ENCODE measurements at places on chromosomes 1 and 21. TPM values are rescaled to one million over a fixed set of nuclear protein-coding genes. Genes with fewer than 3 reads are reported as not detected.

FCRLB gene
- 2.4 TPM for total RNA-seq

SELL gene
- 2.1 TPM for total RNA-seq

DNA sequence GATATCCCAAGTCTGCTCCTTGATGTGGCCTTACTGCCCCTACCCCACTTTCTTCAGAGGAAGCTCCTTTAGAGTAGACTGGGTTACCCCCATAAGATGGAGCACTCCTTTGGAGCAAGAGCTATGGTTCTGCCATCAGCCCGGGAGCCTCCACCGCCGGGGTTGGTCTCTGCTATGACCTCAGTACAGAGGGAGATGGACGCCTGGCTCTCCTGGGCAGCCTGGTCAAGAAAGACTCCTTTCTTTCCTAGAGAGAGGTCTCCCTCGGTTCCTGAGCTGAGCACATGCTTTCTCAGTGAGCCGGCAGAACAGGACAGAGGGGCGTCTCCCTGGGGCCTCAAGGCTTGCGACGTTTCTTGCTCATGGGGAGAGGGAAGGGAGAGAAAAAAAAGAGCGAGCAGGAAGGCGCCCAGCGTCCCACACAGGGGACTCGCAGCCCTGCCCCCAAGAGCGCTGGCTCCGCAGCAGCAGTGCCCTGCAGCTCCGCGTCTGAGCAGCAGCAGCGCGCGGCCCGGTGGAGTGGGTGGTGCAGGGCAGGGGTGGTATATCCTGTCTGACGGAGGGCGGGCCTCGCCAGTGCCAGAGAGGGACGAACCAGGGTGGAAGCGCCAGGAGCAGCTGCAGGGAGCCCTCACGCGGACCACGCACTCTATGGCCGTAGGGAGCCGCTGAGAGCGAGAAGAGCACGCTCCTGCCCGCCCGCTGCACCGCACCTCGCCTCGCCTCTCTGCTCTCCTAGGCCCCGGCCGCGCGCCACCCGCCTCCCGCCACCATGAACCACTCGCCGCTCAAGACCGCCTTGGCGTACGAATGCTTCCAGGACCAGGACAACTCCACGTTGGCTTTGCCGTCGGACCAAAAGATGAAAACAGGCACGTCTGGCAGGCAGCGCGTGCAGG lies at the start of gene PKP1:
PKP1 (plus strand) TSS at position 576 of the 899 bp plus-strand sequence; CDS start at position 773, 197 bp downstream.
- no peak for DNase-seq

FMO4 gene
- 2.4 TPM for total RNA-seq

FLG2 gene
- total RNA-seq, result not detected

DNA sequence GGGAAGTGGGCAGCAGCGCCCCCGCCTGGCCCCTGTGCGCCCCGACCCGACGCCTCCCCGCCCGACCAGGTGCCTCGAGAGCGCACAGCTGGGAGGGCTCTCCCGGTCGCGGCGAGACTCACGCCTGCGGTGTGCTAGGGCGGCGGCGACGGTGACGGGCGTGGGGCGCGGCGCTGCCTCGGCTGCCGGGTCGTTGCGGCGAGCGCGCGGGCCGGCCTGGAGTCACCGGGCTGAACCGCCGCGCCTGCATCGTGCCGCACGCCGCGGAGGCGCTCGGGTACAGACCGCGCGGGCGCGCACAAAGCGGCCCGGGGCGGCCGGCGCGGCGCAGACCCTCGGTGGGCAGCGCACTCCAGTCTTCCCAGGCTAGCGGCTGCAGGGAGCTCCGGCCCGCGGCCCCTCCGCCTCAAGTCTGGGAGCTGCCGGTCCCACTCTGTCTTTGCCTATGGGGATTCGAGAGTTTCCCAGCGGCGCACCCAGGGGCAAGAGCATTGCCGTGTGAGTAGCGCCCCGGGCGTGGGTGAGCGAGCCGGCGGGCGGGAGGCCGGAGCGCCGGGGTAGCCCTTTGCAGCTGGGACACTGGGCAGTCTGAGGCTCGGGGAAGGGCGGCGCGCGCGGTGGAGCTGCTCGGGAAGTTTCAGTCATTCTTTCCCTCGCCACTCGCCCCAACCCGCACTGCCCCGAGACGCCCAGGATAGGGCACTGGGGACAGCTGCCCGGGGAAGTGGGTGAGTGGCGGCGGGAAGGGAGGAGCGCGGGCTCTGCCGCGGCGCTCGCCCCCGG lies at the start of gene SLC35F3:
SLC35F3 (plus strand) TSS at position 44 of the 783 bp plus-strand sequence.
- no peak for DNase-seq

Data from tibial nerve (tissue), 4 donors.